ENCODE measurements at places on chromosomes 4 and X.

GRCh38 chr4:139576219-139576618 lies 20.2 kb upstream of the SETD7 start:
- no peak for DNase-seq

- DNase-seq, result no peak
Measured at GRCh38 chr4:99047710-99048109, 40.9 kb downstream of the ADH5 start.

DNA sequence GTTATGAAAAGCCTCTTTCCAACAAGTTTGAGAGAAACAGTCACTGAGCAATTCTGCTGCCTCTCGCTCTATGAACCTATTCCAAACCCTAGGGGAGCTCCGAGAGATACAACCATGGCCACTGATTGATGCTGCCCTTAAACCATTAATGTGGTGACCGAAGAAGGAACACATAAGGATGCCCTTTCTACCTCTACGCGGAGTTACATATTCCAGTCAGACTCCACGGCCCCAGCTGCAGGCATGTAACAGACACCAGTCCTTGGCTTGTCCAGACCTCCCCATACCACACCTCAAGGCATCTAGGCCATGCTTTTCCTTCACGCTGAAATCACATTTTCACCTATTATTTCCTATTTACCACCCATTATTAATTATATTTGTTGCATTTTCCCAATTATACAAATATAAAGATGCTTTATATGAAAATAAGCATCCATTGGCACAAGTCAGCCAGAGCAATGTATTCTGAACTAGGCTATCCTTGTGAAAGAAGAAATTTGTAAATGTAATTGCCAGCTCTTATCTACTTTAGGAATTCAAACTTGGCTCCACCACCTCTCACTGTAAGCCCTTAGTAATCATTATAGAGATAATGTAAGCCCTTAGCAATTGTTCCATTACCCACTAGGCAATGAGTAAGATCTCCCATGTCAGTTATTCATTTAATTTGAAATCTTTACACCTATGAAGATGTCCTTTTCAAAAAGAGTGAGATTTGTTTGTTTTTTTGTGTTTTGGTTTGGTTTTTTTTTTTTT lies 338.4 kb downstream of the NR3C2 start:
- DNase-seq, result no peak

GRCh38 chrX:9770319-9770718 lies 4.7 kb upstream of the GPR143 start:
- no peak for DNase-seq

DNA sequence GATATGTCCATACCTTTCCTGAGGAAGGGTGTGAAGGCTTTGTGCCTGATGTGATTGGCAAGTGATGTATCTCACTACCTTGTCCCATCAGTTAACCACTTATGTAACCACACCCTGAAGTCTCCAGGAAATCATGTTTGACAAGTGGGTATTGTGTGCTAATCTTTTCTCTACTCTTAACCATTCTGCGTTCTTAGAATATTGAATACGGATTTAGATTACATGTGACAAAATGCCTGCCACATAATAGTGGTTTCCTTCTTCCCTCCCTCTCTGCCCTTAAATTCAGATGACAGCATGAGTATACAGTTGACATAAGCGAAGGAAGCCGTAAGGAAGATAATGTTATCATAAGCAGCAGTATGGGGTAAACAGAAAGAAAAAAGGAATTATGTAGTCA lies 108.4 kb downstream of the KLHL8 start:
- DNase-seq, result no peak

DNA sequence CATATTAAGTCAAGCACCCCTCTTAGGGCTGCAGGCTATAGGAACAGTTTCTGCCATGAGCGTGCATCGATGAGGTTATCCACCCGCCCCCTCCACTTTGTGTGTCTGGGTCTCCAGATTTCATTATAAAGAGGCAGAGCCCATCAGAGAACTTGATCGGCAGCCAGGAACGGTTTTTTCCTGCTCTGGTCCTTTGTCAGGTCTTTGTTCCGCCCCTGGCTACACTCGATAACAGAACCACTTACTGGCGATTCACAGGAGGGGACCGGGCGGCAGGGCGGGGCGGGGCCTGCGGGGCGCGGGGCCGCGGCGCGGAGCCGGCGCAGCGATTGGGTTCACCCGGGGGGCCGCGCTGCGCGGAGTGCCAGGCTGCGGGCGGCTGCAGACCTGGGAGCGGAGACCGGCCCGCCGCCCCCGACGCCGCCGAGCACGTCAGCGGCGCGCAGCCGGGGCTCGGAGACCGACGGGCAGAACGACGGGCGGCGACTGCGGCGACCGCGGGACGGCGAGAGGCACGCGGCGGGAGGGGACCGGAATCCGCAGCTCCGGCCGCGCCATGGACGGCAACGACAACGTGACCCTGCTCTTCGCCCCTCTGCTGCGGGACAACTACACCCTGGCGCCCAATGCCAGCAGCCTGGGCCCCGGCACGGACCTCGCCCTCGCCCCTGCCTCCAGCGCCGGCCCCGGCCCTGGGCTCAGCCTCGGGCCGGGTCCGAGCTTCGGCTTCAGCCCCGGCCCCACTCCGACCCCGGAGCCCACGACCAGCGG lies at the start of gene SLC10A4:
TSS of gene SLC10A4 (plus strand) at position 338 of the 771 bp plus-strand sequence. CDS start at position 557, 219 bp downstream.
- DNase-seq, result no peak

GRCh38 chr4:119310826-119311225 lies 11.1 kb downstream of the FABP2 start:
- DNase-seq, result no peak

GRCh38 chrX:130376077-130376476 lies 9.4 kb downstream of the GPR119 start:
- no peak for DNase-seq

DNA sequence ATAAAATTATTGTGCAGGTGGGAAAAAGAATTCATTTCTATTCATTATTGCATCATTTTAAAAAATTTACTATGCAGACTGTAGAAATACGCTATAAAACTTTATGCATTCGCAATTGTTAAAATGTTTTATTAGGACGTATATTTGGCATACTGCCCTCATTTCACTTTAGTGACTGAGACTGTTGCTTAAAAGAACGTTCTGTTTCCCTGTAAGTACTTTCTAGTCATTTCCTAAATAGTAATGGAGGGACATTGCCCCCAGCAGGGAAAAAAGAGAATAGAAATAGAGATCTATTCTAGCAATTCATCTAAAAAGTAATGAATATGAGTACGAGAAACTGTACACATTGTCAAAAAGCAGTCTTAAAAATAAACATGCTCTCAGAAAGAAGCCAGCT lies 1295.8 kb upstream of the TENM3 start:
- no peak for DNase-seq

DNA sequence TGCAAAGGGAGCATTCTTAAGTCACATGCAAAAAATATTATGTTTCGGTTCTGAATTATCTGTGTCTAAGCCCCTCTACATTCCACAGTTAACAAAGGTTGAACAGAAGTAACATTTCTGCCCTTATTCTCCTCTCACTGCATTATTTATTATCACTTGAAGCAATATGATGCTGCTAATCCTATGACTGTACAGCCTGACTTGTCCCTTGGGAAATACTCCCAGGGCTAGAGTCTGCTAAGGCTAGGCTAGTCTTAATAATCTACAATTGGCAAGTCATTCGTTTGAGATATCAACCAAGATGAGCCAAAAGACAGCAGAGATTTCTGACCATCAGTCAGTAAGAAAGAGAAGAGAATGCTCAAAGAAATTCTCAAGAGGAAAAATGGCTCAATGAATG lies 226.9 kb upstream of the HCCS start:
- DNase-seq, result no peak

DNA sequence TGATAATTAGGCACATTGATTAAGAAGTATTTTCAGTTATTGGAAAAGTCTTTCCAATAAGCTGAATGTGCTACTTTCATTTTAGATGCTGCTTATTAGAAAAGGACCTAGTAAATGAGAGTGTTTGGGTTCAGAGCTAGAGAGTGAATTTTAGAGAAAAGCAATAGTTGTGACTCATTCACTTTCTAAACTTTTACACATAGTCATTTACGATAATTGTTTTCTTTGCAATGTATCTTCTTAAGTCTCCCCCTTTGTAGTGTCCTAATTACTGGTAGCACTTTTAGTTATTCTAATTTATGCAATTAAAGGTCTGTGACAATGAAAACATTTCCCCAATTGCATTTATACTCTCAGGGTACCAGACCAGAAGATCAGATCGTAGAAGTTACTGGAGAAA lies 1.3 kb downstream of the IL21 start:
- DNase-seq, result no peak

DNA sequence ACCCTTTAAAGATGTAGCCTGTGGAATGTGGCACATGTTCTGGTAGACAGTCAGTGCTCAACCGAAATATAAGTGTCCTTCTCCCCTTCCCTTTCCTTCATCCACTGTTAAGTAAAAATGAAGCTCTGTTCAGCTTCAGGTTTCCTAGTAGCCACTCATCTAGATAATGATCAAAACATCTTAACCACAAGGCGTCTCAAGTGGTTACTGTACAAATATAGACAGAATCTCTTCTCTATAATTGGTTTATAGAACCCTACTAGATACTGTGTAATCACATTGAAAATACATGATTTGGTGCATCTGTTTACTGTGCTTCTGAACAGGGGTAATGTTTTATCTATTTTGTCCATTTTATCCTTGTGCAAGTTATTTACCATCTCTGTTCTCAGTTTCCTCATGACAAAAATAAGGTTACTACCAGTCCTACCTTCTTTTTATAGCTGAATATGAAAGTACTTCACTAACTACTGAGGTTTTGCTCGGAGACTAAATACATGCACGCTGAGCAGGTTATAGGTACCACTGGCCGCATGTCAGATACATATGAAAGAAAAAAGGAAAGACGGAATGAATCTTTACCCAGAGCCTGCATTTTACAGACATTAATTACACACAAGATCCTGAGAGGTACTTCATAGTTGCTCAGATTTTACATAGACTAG lies 20.3 kb upstream of the SLC25A4 start:
- no peak for DNase-seq

GRCh38 chrX:30217465-30217864 lies 2.1 kb downstream of the MAGEB2 start:
- DNase-seq, result no peak

DNA sequence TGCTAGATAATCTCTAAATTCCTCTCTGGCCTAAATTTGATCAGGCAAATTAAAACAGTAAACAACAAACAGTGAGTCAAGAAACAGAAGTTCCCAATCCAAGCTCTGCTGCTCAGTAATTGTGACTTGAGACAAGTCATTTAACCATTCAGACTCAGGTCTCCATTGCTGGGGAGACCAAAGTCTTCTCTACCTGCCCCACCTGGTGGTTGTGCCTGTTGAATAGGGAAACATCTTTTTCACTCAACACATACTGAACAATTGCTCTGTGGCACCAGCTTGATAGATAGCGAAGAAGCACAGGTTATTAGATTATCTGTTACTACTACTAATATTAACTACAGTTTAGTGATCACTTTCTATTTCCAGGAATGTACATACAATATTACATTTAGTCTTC lies 112.1 kb upstream of the EOLA2 start:
- no peak for DNase-seq

DNA sequence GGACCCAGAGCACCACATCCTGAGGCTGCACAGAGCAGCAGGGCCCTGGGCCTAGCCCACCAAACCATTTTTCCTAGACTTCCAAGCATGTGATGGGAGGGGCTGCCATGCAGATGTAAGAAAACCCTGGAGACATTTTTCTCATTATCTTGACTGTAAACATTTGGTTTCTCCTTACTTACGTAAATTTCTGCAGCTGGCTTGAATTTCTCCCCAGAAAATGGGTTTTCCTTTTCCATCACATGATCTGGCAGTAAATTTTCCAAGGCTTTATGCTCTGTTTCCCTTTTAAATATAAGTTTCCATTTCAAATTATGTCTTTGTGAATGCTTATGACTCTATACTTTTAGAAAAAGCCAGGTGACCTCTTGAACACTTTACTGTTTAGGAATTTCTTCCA lies 945.9 kb upstream of the NDST4 start:
- no peak for DNase-seq

DNA sequence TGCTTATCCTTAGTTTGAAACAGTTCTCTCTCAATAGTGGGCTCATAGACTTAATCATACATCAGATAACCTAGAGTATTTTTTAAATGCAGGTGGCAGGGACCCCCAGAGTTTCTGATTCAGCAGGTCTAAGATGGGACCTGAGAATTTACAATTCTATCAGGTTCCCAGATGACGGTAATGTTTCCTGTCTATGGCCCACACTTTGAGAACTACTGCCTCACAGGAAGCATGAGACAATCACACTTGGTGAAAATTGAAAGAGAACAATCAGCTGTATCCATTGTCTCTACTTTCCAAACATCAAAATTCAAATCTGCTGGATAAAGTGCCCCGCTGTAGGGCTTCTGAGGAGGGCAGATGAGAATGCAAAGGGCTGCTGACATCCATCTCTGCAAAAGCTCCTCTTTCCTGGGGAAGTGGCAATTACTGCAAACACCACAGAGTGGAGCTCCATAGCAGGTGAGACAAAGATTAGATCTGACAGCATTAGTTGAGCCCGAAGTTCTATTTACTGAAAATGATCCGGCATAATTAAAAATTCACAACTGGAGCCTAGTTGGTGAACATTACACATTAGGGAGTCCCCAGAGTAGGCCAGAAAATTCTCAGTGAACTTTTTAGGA lies 187.8 kb upstream of the MBNL3 start:
- DNase-seq, result peak; percentile 3

GRCh38 chrX:115960440-115961084 lies 210.0 kb upstream of the AGTR2 start:
- DNase-seq, result no peak

DNA sequence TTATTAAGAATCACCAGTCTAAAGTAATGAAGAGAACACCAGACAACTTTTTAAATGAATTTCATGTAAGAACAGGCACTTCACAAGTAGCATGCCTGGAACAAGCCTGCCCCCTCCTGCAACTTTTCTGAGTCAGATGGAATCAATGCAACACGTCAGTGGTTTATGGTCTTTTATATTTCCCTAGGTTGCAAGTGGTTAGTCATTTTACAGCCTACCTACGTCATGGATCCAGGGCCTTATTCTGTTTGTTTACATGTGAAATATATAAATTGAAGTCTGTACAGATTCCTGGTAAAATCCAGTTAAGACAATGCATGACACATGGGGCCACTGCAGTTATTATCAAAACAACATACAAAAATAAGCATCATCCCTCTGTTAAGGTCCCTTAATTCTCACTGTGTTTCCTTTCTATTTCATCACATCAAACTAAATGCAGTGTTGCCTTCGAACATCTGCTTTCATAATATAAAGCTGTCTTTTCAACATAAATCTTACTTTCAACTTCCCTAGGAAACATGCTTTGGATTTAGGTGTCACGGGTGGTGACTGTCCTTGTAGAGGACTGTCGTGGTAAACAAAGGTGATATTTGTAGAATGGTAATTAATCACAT lies 309.3 kb downstream of the FRMPD4 start:
- no peak for DNase-seq

GRCh38 chr4:108152980-108153379 lies 15.8 kb downstream of the LEF1 start:
- DNase-seq, result no peak

DNA sequence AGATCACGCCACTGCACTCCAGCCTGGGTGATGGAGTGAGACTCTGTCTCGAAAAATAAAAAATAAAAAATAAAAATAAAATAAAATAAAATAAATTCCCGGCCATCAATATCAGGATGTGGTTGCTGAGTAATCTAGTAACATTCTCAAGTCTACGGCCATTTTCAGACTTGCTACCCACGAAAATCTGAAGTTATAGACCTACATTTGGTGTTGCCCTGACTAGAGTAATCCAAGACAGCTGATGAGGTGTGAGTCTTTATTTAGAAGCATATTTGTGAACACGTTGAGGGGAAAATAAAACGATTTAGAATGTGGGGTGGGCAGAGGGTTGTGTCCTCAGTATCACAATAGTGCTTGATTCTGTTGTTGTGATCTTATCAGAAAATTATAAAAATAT lies 130.2 kb upstream of the MID1 start:
- DNase-seq, result no peak

GRCh38 chr4:110622841-110623717 lies at the start of gene PITX2:
Gene PITX2, minus strand, starts transcription at chr4:110623077. Its CDS starts 617 bp downstream, at chr4:110622460.
- peak; percentile 18 for DNase-seq
